ENCODE measurements at places on chromosomes 4 and X.

DNA sequence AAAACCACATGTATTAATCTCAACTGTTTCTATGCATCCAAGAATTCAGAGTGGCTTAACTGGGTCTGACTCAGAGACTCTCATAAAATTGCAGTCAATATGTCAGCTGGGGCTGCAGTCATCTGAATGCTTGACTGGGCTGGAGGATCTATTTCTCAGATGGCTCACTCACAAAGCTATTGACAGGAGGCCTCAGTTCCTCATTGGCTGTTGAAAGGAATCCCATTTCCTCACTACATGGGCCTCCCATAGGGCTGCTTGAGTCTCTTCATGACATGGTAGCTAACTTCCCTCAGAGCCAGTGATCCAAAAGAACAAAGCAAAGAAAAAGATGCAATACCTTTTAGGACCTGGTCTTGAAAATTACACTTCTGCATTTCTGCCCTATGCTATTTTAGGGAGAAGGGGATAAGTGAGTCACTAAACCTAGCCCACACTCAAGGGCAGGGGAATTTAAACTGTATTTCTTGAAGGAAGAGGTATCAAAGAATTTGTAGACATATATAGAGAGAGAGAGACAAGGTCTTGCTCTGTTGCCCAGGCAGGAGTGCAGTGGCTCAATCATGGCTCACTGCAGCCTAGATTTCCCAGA lies 9.8 kb downstream of the SCFD2 start:
- no peak for DNase-seq

- DNase-seq = no peak
Observed at GRCh38 chrX:53077207-53078197, 4.7 kb upstream of the TSPYL2 start.

GRCh38 chr4:149121023-149121404 lies 678.8 kb upstream of the NR3C2 start:
- DNase-seq = no peak

DNA sequence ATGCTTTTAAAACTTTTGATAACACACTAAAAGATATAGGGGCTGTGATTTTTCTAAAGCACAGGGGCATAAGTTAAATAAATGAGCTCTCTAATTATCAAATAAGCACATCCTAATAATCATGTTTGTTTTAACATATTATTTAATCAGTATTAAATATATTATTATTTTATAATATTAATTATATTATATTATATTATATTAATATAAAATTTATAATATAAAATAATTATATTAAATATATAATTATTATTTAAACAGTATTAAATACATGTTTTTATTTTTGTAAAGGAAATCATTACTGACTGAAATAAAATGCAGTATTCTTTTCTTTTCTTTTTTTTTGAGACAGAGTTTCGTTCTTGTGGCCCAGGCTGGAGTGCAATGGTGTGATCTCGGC lies 136.5 kb downstream of the IL15 start:
- DNase-seq = no peak

GRCh38 chrX:10574663-10575062 lies 45.7 kb downstream of the MID1 start:
- no peak for DNase-seq

- DNase-seq = no peak
Observed at GRCh38 chr4:107599841-107600240, 120.2 kb downstream of the PAPSS1 start.

- DNase-seq = no peak
Observed at GRCh38 chr4:100657187-100657586, 139.4 kb upstream of the EMCN start.

- DNase-seq = no peak
Observed at GRCh38 chrX:69919749-69920148, 130.0 kb downstream of the AWAT2 start.

- DNase-seq = no peak
Observed at GRCh38 chr4:176242764-176243347, 26.2 kb downstream of the ASB5 start.

DNA sequence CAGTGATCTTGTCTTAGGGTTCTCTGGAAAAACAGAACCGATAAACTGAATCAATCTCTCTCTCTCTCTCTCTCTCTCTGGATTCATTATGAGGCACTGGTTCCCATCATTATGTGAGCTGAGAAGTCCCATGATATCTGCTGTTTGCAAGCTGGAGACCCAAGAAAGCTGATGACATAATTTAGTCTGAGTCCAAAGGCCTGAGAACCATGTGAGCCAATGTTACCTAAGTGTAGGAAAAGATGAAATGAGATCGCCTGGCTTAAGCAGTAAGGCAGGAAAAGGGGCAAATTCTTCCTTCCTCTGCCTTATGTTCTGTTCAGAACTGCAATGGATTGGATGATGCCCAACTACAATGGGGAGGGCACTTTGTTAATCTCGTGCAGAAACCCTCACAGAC lies 207.4 kb downstream of the RBM46 start:
- DNase-seq = no peak

GRCh38 chr4:10011277-10011676 lies 10.0 kb downstream of the SLC2A9 start:
- DNase-seq = no peak

GRCh38 chr4:138348055-138348454 lies 105.9 kb upstream of the SLC7A11 start:
- DNase-seq = no peak

DNA sequence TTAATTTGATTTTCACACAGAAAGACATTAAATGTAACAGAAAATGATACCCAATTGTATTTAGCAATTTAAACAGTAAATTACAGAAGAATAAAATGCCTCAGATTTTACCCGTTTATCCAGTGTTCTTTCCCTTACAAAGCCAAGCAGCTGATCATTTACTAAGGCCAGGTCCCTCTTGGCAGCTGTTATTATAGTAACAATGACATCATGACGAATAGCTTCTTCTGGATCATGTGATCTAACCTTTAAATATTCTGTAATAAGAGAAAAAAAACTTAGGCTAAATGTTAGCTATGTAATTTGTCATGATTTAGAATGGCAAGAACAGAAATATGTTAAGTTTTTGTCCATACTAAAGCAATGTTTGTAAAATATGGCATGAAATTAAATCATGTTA lies 69.4 kb downstream of the PDS5A start:
- DNase-seq = no peak

DNA sequence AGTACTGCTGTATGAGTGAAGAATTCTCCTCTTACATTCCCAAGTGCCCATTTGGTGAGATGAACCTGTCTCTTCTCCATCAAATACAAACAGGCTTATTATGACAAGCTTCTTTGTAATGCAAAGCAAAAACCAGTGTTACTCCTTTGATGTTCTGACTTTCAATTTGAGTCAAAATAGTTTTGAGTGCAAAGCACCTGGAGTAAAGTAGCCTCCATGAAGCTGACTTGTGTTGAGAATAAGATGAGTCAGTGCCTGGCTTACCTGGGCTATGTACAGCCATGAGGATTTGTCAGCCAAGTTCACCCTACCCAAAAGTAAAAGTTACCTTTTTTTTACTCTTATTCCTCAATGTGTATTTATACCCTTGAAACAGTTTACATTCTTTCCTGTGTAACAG lies 132.5 kb upstream of the FMR1 start:
- no peak for DNase-seq

DNA sequence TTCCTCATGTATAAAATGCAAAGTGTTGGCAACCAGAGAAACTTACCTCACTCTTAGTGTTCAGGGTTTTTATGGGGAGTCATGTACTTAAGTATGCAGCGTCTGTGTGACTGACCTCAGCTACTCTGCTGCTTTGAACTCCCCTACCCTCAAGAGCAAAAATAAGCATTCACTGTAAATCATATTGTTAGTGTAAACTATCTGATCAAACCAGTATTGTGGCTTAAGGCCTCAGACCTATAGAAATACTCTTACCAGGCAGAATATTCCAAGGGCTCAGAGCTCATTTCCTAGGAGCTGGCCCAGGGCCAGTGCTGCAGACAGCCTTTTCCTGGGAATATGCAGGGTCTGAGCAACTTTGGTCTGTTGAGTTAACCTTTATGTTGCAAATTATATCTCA lies 453.1 kb downstream of the CCSER1 start:
- no peak for DNase-seq

- no peak for DNase-seq
Observed at GRCh38 chr4:48570646-48571220, 80.7 kb downstream of the ZAR1 start.

- DNase-seq = no peak
Observed at GRCh38 chr4:154004016-154004415, 215.1 kb upstream of the SFRP2 start.

DNA sequence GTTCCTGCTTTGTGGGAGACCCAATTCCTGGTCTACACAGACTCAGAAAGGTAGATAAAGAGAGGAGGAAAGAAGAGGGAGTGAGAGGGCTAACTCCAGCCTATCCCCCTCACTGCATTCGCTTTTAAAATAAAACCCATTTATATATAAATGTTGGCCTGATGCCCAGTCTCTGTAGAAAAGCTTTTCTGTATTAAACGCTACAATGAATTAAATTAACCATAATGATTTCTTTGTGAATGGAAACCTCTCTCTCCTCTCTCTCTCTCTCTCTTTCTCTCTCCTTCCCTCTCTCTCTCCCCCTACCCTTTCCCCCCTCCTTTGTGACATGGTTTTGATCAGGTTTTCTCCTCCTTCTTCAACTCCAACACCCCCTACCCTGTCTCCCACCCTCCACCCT lies 34.8 kb downstream of the PJA1 start:
- DNase-seq = no peak

DNA sequence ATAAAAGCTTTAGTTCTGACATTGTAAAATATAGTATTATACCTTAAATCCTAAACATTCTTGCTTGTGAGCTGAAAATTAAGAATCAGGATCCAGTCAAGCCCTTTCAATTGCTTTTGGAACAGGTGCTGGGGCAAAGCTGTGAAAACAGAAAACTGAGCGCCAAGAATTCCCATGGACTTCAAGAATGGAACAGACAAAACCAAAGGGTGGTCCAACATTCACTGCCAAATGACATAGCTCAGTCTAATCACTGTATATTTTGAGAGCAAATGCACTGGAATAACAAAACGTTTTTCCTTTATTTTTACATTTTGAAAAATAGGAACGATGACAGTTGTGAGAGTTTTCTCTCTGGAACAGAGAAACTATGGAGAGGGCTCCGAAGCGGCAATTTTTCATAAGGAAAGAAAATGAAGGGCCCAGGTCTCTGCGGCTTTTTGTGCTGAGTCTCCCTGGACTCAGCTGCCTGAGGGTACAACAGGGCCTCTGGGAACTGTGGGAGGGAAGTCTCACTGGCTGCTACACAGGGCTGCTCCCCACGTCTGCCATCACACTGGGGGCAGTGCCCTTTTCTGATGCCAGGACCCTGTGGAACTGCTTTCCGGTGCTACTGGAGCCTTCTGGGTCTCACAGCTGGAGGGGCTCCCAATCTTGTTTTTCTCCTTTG lies 56.0 kb upstream of the BMPR1B start:
- DNase-seq = no peak

- DNase-seq = no peak
Observed at GRCh38 chrX:134938682-134939081, 52.1 kb upstream of the SMIM10 start.

DNA sequence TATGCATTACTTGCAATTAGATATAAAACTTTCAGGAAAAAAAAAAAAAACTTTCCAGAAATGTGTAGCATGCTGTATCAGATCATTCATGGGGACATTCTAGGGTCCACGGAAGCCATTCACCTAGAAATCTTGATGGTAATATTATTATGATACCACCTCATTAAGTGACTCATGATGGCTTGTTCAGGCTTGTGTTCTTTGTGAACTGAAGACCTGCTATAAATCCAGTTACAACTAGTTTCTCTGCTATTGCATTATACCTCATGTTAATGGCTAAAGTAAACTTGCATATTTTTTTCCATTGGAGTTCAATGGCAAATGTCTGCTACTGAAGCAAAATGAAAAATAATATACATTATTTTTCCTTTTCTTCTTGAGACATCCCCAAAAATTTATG lies 35.3 kb upstream of the PTPN13 start:
- DNase-seq = no peak

DNA sequence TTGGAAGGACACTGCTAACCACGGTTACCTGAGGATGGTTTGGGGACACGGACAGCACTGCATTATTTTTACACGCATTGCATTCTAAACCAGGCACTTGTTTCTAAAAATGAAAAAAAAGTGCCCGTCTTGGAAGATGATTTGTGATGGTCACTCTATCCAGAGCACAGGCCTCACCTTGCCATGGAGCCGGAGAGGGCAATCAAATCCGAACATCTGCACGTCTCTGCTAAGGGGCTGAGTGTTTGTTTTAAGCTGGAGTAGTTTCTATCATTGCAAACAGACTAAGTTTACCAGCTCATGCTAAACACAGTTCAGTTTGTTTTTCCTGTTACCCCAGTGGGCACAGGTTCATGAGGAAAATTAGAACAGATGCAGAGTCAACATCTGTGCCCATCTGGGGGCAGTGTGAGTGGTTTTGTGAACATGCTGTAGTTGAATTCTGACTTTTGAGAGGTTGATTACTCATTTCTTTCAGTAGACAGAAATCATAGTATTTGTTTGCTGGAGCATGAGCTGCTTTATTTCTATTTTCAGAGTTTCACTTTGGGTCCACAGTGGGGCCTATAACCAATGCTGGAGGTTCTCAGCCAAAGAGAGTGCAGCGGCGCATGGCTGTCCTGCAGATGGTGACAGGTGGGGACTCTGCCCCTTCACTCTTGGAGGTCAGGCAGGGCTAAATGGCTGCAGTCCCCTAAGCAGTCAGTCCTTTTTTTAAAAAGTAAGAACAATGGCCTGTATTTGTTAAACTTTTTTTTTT lies 65.4 kb upstream of the ENPP6 start:
- DNase-seq = no peak

Data from activated CD8-positive, alpha-beta memory T cell treated with anti-CD3 and anti-CD28 coated beads for 1 hour (primary cell).